B cell (primary cell): ENCODE measurements at places on chromosomes 1 and 21. TPM values are rescaled to one million over a fixed set of nuclear protein-coding genes. Genes with fewer than 3 reads are reported as not detected.
A peak's percentile ranks its signal among the peaks of the same experiment; 100 is the strongest.

Gene AMPD1
- not detected in 2 replicates for total RNA-seq

Gene ALX3
- total RNA-seq: not detected in 2 replicates

Gene SHISAL2A
- total RNA-seq: 91.0 and 102 TPM in 2 replicates

Gene ACADM
- 53.3 and 57.4 TPM in 2 replicates for total RNA-seq

Gene NPL
- 3.4 and 5.9 TPM in 2 replicates for total RNA-seq

Gene ZBTB8B
- total RNA-seq: 0.02 and 0.05 TPM in 2 replicates

Gene KIFAP3
- 14.1 and 14.9 TPM in 2 replicates for total RNA-seq

Gene AGMAT
- total RNA-seq: 3.3 and 3.5 TPM in 2 replicates

Gene SCAF4
- total RNA-seq: 110 and 116 TPM in 2 replicates

Gene CAMK1G
- total RNA-seq: not detected in 2 replicates

Gene NES
- total RNA-seq: 0.05 TPM in 1 of 2 replicates, not detected in the other

GRCh38 chr21:35226328-35226727, 177.2 kb upstream of the RUNX1 start:
- no peak for DNase-seq

- no peak for DNase-seq
Measured at GRCh38 chr1:222454782-222455181, 93.1 kb downstream of the HHIPL2 start.

DNA sequence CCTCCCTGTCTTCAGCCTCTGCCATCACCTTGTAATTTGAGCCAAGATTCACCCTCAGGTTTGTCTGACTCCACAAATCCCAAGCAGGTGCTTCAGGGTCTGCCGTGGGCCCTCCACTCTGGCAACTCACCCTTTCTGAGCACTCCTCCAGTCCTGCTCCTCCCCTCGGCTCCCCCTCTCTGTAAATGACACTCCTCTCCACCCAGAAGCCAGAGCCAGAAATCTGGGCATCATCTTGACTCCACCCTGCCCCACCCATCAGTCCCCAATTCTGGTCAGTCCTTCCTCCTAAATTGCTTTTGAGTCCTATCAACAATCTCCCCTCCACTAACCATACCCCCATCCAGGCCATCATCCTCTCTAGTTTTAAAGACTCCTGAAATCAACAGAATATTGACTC, 40.5 kb downstream of the RCSD1 start:
- no peak for DNase-seq

- DNase-seq: peak; percentile 51
Measured at GRCh38 chr1:89201106-89201794, 2.5 kb upstream of the GBP4 start.

GRCh38 chr1:172966844-172967540, 83.7 kb downstream of the TNFSF18 start:
- DNase-seq: no peak

- no peak for DNase-seq
Measured at GRCh38 chr1:3231245-3231644, 162.2 kb downstream of the PRDM16 start.

DNA sequence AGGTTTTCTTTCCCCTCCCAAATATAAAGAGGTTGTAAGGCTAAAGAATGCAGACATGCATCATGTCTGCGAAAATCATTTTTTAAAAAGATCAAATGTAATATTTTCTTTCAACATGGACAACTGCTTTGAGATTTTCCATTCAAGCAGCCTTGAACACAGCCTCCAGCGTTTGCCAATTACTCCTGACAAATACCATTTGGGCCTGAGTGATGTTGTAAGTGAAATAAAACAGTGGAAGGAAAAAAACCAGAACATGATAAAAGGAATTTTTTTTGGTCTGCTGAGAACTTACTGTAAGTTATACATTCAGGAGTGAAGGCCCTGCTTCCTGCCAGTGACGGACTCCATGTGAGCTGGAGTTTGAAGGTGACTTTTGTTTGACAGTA, 37.2 kb downstream of the SETD4 start:
- no peak for DNase-seq

- no peak for DNase-seq
Measured at GRCh38 chr21:14752345-14752909, 206.3 kb upstream of the SAMSN1 start.

DNA sequence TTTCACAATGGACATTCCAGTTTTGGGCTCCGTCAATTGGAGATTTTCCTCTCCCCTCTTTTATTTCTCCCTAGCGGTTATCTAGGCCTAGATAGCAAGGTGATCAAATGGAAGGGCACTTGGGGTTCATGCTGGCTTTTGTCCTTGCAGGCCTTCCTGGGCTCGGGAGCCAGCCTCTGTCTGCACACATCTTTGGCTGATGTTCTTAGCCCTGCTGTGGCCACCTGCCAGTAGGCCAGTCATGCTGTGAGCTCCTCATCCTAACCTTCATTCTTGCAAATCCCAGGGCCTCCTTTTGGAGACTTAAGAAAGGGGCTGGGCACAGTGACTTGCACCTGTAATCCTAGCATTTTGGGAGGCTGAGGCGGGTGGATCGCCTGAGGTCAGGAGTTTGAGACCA, 13.5 kb downstream of the TIE1 start:
- DNase-seq: no peak

GRCh38 chr1:45221716-45222115, 15.3 kb upstream of the ZSWIM5 start:
- no peak for DNase-seq

GRCh38 chr1:225460737-225461532, 33.1 kb upstream of the LBR start:
- DNase-seq: no peak

DNA sequence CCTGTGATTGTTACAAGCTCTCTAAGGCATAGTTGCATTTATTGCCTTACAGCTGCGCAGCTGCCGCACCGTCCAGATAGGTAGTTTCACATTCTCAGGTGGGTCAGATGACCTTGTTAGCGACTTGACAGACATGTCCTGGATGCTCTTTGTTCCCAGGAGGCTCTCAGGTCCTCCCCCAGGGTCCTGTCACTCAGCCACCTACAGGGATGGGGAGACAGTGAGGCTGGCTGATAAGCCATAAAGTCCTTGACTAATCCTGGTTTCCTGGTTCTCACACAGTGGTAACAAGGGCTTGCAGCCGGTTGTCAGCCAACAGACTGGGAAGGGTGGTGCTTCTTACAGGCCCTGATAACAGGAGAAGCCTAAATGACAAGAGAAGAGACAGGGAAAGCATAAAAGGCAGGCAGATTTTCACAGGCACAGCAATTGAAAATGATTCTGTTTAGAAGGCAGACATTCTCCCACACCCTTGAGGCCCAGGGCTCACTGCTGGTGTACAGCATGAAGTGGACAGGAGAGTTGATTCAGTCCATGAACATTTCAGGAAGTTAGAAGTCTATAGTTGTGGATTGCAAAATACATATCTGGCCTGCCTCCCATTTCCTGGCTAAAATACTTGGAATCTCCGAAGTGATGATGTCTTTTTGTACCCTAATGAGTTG, 2.9 kb downstream of the ARF1 start:
- no peak for DNase-seq

GRCh38 chr1:94898491-94899385, 28.2 kb downstream of the CNN3 start:
- no peak for DNase-seq

- DNase-seq: no peak
Measured at GRCh38 chr1:228851618-228852017, 116.3 kb downstream of the RHOU start.
